ENCODE measurements at places on chromosomes 16 and 17.

- DNase-seq = no peak
Observed at GRCh38 chr17:73706858-73707257, 62.6 kb upstream of the SDK2 start.

- no peak for DNase-seq
Observed at GRCh38 chr17:79617740-79618382, 7.0 kb upstream of the RBFOX3 start.

DNA sequence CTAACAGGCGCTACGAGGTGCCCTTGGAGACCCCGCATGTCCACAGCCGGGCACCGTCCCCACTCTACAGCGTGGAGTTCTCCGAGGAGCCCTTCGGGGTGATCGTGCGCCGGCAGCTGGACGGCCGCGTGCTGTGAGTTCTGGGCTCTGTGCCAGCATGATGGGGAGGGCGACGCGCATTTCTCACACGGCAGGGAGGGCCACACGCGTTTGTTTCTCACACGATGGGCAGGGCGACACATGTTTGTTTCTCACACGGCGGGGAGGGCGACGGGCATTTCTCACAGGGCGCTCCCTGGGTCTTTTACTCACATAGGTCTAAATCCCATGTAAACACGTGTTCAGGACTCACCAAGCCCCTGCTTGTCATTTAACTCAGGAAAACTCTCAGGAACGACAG lies 4.4 kb downstream of the GAA start:
- no peak for DNase-seq

- DNase-seq = no peak
Observed at GRCh38 chr17:72691586-72691985, 400.9 kb downstream of the SLC39A11 start.

- no peak for DNase-seq
Observed at GRCh38 chr17:81725439-81725838, 13.4 kb downstream of the SLC25A10 start.

All from inflammatory macrophage (primary cell).